Urinary bladder (tissue), 4 donors: ENCODE measurements at places on chromosomes 3 and 15. TPM values are rescaled to one million over a fixed set of nuclear protein-coding genes. Genes with fewer than 3 reads are reported as not detected.

DNA sequence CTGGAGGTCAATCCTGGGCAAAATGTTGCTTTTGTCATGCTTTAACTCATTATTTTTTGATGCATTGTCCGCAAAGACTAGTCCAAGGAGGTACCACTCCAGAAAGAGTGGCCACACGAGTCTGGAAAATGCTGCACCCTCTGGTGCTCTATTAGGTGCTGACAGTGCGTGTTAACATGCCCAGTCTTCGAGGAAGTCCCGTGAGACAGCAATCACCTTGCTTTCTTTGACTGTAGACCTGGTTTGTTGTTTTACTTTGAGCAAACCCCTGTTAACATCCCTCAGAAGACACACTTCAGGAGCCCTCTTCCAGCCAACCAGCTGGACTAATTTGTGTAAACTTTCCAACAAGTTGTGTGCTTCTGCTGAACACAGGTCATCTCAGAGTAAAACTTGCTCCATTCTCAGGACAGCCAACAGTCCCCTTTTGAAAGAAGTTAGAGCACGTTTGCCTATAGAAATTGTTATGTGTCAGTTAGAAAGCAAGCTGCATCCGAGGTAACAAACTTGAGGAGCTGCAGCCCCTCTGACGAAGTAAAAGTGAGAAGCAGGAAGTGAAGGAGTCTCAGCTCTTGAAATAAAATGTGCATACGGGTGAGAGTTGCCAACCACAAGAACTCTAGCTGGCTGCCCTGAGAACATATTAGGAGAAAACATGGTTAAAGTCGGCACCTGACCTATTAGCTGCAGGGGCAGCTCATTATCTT lies 205.0 kb downstream of the LPP start:
- no peak for DNase-seq

GRCh38 chr3:17730318-17730967 lies 12.0 kb downstream of the TBC1D5 start:
- no peak for DNase-seq

DNA sequence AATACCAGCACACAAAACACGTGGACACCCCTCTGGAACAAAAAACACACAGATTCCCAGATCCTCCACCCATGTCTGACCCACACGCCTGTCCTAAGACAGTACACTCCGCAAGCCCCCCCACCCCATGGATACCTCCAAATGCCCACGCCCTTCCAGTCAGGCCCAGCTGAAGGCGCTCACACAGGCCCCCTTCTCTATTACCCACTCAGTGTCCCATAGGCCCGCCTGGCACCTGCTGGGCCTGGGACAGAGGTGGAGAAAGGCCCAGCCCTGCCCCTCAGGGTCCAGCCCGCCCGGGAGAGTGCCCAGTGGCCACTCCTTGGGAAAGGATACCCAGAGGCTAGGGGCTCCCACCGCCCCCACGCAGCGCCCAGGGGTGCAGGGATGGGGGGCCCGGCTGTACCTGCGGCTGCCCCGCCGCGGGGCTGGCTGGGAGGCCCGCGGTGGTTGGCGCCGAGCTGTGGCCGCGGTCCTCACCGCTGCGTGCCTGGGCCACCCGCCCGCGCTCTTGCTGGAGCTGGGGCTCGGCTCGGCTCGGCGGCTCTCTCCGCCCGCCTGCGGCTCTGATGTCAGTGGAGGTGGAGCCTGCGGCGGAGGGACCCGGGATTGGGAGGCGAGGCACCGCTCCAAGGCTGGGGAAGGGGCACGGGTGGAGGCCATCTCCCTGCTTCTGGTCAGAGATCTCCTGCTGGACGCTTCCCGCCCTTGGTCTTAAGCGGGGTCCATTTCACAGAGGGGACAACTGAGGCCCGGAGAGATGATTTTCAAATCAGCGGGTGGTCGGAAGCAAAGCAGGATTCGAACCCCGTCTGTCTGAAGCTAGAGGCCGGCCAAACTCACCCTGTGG lies at the start of gene CAMK1:
TSS of gene CAMK1 (minus strand) at position 522 of the 850 bp plus-strand sequence. CDS start 2,198 bp downstream, outside the sequence.
- DNase-seq, result no peak

GRCh38 chr15:48996276-48996675 lies 32.6 kb upstream of the SHC4 start:
- DNase-seq, result no peak

- no peak for DNase-seq
Observed at GRCh38 chr15:60551147-60551780, 72.3 kb upstream of the ICE2 start.

DNA sequence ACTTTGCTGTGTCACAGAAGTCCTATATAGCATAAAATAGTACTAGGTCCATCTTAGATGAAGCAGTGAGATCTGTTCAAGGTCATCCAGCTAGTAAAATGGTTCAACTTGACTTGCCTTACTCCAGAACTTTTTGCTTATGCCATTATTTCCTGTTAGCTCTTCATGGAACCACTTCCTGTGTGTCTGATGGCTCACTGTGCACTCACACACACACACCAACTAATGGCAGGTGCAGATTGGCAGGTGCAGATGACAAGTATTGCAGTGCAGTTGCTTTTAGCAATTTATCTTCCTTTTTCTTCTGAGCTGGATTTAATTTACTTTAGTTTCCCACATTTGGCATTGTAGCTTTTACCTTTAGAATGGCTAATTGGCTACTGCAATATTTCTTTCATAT lies 29.8 kb downstream of the GOLGA8S start:
- DNase-seq, result no peak

DNA sequence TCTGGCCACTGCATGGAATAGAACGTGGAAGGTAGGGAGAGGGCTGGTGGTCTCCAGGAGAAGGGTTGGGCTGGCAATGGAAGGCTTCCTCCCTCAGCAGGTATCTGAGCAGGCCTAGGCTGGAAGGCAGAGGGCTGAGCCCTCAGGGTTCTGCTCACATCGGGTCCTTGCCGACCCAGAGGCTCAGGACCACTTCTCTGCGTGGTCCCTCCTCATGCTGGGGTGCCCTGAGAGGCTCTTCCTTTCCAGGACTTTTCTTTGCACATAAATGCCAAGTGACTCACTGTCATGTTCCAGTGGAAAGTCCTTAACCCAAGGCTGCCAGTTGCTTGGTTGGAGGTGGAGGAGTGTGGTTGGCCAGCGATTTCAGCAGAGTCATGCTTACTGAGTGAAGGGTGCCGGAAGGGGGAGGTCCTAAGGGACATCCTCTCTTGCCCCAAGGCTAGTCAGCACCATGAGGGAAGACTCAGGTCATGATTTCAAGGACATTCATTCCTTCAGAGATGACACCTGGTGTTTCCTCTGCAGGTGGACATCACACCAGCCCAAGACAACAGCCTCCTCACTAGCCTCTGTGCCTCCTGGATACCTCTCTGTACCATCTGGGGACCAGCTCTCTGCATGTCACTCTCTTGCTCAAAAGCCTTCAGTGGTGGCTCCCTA lies 8.2 kb downstream of the SLC6A6 start:
- no peak for DNase-seq

GRCh38 chr3:55661571-55661970 lies 174.5 kb upstream of the WNT5A start:
- no peak for DNase-seq

DNA sequence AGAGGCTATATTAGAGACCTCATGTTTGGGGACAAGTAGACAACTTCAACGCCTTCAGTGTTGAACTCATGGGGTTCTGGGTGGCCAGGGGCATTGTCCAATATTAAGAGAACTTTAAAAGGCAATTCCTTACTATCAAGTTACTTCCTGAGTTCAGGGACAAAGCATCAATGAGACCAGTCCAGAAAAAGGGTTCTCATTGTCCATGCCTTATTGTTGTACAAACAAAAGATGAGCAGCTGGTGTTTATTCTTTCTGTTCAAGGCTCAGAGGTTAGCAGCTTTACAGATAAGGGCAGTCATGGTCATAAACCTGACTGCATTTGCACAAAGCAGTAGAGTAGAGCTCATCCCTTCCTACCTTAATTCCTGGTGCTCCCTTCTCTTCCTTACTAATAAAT lies 18.5 kb upstream of the PDHB start:
- DNase-seq, result no peak

The CPN2 gene
- total RNA-seq, result not detected

The CDCP1 gene
- 2.9 TPM for total RNA-seq

The PLD1 gene
- total RNA-seq, result 43.3 TPM

The SEMA6D gene
- 35.6 TPM for total RNA-seq

The CKMT1B gene
- total RNA-seq, result 0.63 TPM

The GREM1 gene
- 8.7 TPM for total RNA-seq

The CCR3 gene
- total RNA-seq, result not detected
